ACHN (cell line): ENCODE measurements at places on chromosomes 6 and 20.

- no peak for DNase-seq
Measured at GRCh38 chr6:72712910-72713309, 91.0 kb downstream of the KCNQ5 start.

GRCh38 chr6:101394936-101395335 is 1.4 kb downstream of the GRIK2 start:
- no peak for DNase-seq

GRCh38 chr6:1789092-1789491 is 179.4 kb downstream of the FOXC1 start:
- no peak for DNase-seq

- no peak for DNase-seq
Measured at GRCh38 chr20:47971058-47971791, 185.9 kb upstream of the SULF2 start.

DNA sequence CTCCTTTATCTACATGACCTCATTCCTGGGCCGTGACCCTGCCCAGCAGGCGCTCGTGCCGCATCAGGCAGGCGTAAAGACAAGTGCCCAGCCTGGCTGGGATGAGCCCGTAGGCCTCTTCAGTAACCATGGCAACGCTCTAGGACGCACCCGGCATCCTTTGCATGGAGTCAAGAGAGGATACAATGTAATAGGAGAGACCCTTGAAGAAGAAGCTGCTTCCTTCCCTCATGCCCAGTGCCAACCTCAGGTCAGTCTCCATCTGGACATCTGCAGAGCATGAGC is 5.0 kb upstream of the LSM14B start:
- DNase-seq: no peak

- DNase-seq: no peak
Measured at GRCh38 chr6:101517632-101518031, 124.1 kb downstream of the GRIK2 start.

DNA sequence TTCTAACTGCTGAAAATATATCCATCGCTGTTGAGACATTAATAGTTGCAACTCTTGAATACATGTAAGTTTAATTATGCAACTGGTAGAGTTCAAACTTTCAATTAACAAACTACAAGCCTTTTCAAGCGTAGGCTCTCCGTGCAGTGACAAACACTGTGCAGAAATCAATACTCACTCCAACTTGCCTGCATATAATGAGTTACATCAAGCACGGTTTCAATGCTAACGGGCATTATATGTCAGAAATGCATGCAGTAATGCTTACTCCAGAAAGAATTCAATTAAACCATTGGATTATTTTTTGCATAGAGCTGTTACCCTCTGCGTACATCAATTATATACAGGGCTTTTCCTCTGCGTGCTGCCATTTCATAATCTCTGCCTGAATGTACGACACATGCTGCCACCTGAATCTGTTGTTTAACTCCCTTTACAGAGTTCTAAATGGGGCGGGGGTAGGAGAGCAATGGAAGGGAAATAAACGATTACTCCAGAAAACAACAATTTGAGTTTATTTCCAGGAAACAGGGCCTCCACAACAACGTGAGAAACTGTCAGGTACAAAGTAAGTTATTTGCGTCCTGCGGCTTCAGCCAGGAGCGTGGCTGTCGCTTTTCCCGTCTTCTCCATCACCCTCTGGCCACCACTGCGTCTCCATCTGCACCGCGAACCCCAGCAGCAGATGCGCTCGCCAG is 1.8 kb downstream of the PTPRK start:
- DNase-seq: no peak

DNA sequence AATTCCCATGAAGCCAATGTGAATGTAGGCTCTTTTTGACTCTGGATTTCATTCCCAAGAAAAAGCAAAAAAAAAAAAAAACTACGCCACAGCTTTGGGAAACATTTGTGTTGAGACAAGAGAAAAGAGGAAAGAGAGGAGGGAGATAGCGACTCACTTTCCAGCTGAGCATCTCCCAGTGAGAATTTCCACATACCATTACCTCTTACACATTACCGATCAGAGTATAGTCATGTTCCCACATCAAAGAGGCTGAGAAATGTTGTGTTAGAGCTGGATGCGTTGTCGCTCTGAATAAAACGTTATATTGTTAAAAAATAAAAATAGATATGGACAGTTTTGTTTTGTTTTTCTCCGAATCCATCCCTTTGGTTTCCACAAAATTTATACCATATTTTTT is 1019.3 kb upstream of the ADGRB3 start:
- DNase-seq: no peak

DNA sequence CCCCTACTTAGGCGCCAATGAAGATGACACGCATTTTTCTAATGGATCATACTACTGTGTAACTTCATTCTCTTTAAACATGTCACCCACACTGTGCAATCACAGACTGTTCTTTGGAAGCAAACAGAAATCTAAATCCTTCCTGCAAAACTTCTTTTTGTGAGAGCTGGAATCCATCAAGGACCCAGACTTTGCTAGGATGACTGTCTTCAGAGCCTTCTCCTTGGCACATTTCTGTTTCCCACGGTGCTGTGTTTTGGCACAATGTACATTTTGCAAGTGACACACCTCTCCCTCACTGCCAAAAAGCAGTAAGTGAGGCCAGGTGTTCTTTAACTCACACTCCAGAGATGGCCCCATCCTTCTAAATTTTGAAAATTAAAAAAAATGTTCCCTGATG is 21.7 kb upstream of the TAGAP start:
- DNase-seq: no peak

DNA sequence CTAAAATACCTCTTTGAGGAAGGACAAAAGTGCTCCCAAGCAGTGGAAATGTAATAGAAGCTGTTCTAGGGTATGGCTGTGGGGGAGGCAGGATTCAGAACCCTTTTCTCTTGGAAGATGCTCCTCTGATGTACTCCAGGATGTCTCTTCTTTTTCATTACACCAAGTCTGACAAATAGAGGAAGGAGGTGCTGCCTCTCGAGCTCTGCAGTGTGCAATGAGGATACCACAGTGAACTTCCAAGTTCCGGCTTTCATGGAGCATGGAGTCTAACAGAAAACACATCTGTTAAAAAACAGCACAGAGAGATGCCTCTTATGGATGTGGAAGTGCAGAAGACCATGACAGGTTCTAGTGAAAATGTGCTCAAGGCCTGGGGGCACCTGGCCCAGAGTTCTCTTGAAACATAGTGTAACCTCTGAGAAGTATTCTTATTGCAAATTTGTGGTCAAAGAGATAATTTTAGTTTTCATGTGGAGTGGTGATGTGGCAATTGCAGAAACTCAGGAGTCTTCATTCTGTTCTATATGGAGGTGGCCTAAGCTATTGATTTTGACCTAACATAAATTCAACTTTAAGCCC is 362.0 kb upstream of the CITED2 start:
- no peak for DNase-seq

DNA sequence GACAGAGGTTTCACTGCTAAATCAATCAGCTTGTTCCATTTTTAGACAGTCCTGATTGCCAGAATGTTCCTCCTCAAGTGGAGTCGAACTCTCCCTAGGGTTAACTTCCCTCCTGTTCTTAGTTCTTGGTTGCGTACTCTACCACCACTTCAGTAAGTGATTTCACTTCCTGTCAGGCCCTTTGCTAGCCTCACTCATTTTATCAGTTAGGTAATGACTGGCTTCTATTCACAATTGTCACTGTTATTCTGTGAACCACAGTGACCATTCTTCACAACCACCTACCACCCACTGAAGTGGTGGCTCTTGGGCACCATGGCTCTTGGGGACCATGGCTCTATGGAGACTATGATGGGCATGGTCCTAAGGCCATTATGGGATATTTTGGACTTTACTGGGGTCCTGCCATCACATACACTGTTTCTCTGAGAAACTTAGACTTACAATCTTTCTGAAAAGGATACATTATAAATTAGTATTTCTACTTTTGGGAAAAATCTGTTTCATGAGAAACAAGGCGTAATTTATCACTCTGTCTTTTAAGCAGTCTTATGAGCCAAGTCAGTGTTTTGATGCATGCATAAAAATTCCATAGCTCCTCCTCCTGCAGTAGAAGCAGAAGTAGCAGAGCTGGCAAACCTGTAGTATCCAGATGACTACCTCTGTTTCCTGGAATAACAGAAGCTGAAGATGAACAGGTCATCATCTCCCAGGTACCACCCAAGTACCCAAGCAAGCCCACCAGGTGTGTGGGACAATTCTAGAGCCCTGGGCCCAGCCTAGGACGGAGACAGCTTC is 66.3 kb downstream of the ATXN1 start:
- no peak for DNase-seq
